Stimulated activated CD4-positive, alpha-beta T cell treated with anti-CD3 and anti-CD28 coated beads, Interleukin-12 subunit alpha, Interleukin-12 subunit beta, amount 100 ng/mL, for 4 hours (primary cell): ENCODE measurements at places on chromosomes 7 and 10.

GRCh38 chr10:110824660-110825059 lies 47.1 kb upstream of the PDCD4 start:
- no peak for DNase-seq

DNA sequence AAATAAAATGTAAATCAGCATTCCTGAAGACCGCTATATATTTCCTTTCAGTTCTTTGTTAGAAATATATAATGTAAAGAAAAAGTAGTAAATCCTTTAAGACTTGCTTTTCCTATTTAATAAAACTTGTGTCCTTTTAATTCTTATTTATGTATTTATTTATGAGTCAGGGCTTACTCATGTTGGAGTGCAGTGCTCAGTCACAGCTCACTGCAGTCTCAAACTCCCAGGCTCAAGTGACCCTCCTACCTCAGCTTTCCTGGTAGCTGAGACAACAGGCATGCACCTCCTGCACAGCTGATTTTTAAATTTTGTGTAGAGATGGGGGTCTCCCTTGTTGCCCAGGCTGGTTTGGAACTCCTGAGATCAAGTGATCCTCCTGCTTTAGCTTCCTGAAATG lies 724.5 kb downstream of the ANKRD7 start:
- DNase-seq = no peak

DNA sequence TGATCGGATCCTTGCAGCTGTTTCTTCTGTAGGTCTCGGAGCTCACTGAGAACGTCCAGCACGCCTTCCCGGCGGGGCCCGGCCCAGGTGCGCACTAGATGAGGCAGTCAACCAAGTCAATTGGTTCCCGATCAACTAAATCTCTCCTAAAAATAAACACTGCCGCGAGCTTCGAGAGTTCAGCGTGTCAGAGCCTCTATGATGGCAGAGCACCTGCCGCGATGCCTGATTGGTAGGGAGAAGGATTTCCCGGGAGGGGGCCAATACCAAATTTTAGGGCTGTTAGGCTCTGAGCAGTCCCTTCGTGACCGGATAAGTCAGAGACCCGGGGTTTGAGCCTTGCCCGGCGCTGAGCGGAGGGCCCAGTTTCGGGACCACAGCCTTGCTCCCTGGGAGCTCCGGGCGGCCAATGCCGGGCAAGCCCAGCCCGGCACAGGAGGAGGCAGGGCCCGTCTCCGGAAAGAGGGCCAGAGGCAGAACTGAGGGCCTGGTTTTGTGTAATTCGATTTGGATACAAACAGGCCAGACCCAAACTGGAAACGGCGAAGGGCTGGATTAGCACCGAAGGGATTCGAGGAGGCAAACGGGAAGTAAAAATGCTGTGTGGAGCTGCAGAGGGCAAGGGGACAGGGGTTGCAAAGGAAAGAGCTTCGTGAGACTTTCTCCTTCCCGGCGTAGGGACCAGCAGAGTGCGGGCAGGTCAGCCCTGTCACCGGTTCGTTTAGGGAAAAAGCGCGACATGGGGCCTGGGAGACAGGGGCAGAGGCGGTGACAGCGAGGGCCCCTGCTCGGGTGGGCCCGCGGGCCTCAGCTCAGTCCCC lies 569 bp downstream of the SLC26A5 start:
- DNase-seq = peak; percentile 1

DNA sequence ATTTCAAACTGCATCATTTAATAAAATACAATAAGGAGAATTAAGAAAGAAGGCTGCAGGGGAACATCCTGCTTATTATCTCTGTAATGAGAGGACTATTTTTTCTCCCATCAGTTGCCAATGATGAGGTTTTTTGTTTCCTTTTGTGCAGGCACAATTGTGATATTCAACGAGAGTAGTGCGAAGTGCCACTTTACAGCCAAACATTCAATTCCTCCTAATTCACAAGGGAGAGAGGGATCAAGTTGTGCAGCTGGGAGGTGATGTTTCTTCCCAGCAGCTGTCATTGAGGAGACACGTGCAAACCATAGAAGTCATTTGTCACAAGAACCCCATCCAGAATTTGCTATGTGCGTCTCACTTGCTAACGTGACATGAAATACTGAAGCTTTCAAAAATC lies 81.6 kb upstream of the ICA1 start:
- no peak for DNase-seq

DNA sequence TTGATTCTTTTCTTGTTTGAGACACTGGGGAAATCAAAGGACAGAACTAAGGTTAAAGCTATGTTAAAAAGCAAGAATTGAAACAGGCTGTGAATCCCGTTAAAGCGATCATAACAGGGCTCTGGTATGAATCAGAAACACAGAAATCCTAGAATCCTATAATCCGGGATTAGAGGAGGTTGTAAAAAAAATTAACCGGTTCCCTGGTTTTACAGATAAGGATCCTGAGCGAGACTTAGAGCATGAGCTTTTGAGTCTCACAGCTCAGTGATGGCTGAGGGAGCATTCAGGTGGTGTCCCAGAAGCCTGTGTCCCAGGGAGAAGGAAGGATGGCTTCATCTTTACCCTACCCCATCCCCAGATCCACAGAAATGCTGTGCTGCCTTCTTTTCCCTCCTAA lies 461.3 kb downstream of the PAXIP1 start:
- DNase-seq = no peak

DNA sequence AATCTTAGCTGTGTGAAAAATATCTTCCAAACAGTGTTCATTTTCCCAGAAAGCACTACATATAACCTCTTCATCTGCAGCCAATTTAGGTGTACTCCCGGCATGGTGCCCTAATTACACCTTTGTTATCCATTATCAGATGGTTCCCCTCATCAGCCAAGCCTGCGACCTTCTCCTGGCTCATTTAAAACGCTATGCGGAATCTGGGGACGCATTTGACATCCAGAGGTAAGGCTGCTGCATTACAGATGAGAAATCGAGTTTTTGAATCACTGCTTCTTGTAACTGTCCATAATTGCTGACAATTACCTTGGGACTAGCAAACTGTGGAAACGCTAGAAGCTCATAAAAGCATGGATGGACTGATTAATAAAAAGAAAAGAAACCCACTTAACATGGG lies 109.5 kb downstream of the PARP12 start:
- DNase-seq = no peak

GRCh38 chr10:124738441-124738840 lies 5.7 kb downstream of the FAM53B start:
- DNase-seq = no peak

- DNase-seq = no peak
Measured at GRCh38 chr10:112815269-112816032, 134.6 kb upstream of the TCF7L2 start.

GRCh38 chr7:129212126-129212525 lies 12.7 kb upstream of the AHCYL2 start:
- DNase-seq = no peak

GRCh38 chr10:119658274-119658673 lies 7.1 kb downstream of the BAG3 start:
- DNase-seq = no peak

DNA sequence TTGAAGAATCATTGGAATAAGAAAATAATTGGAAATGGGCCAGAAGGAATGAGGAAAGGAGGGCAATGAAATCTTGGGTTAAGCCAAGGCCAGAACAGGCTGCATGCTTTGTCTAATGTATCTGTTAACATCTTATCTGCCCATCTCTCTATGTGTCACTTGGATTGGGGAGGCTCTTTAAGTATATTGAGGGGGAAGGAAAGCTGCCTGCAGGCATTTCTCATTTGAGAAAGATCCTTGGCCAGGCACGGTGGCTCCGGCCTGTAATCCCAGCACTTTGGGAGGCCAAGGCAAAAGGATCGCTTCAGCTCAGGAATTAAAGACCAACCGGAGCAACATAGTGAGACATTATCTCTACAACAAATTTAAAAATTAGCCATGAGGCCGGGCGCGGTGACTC lies 14.3 kb downstream of the PCBD1 start:
- no peak for DNase-seq

DNA sequence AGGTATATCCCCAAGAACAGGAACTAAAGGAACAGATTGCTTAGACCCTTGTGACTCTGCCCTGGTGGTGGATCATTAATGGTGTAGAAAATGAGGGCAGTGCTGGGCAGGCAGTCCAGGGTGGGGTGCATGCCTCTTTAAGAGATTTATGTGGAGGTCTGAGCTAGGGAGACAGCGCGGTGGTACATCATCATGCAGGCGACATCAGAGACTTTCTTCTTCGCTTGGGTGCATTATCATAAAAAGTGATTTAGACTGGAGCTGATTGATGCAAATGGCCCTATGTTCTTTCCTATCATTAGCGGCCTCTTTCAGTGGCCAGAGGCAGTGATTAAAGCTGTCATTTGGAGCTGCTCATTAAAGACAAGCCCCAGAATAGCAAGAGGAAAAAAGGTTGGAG lies 519.1 kb upstream of the GALNT17 start:
- DNase-seq = no peak

- DNase-seq = no peak
Measured at GRCh38 chr7:136657482-136657921, 210.9 kb upstream of the CHRM2 start.

- no peak for DNase-seq
Measured at GRCh38 chr7:5354460-5355232, 69.0 kb downstream of the TNRC18 start.

DNA sequence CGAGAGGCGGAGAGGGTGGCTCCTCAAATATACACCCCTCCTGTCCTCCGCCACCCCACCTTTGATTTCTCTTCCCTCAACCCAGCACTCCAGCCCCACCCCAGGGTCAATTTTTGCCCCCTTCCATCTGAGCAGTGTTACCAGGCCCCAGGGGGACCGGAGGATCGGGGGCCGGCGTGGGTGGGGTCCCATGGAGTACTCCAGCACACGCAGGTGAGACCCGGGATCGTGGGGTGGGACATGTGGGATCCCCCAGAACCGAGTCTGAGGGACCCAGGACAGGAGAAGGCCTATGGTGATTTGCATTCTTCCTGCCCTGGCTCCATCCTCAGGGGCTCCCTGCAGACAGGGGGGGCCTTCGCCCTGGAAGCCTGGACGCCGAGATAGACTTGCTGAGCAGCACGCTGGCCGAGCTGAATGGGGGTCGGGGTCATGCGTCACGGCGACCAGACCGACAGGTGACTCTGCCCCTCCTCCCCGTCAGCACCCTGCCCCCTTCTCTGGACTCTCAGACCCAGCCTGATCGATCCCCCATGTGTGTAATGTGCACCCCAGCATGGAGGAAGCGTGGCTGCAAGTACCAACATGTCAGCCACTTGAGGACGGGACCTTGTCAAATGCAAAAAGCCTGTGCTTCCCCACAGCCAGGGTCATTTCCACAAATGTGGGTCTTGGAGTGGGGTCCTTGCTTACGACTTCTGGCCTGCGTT lies 744 bp downstream of the TRIP6 start:
- DNase-seq = no peak

GRCh38 chr7:112898432-112899290 lies 108.5 kb upstream of the TMEM168 start:
- DNase-seq = peak; percentile 7

DNA sequence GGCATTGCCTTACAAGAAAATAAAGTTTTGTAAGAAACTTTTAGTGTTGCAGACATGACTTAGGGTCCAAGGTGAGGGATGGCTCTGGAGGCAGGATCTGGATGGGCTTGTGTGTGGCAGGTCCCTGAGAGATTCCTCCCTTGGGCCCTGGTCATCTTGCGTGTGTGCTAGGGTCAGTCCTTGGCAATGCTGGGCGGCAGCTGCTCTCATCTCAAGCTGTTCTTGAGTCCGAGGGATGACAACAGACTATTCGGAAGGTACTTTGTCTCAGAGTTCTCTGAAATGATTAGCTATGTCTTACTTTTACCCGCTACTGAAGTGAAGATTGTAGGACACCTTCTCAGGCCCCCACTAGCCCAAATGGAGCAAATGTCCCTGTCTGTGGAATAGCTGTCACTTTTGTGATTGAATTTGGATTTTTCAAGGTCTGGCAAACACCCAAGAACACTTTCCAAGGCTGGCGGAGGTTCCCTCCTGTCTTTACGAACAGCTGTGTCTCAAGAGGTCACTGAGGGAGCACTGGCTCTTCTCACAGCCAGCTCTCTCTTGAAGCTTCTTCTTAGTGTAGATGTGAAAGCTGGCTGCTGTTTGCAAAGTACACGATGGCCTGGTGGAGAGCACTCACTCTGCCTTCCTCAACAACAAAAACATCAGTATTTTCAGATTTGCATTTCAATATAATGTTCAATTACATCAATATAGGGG lies 253.6 kb downstream of the STK31 start:
- DNase-seq = no peak

- no peak for DNase-seq
Measured at GRCh38 chr7:102933763-102934162, 21.0 kb downstream of the LRRC17 start.

GRCh38 chr7:39621784-39622411 lies 1.5 kb upstream of the RALA start:
- DNase-seq = no peak

- DNase-seq = no peak
Measured at GRCh38 chr10:80945264-80945880, 407.7 kb downstream of the SH2D4B start.

DNA sequence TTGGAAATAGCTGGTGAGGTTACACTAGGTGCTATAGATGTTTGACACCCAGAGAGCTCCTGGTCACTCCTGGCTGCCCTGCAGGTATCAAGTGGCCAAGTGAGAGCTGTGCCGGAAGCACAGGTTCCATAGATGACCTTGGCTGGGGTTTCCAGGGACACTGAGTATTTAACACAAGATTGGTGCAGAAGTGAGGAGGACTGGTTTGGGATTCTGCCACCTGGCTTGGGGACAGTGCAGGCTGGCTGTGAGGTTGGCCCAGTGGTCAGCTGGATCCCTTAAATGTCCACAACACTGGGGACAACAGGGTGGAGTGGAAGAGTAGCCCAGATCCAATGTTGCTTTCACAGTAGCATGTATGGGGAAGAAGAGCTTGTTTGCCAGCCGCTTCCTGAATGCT lies 5.3 kb upstream of the ACHE start:
- DNase-seq = no peak

DNA sequence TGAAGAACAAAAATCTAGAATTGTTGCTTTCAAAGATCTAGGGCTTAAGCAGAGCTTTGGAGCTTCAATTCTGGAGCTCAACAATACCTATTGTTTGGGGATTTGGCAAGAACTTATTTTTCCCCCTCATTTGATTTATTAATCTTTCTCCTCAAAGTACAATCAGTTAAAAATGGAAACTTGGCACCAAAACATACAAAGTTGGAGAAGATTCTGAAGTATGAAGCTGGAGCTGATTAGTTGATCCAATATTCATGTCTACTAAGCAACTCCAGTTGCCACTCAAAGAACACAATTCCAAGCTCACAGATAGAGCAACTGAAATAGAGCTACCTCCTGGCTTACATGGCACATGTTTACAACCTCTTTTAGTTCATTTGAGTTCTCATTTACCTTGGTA lies 3.8 kb downstream of the FAM13C start:
- no peak for DNase-seq

GRCh38 chr10:7794251-7795026 lies 6.5 kb downstream of the ATP5F1C start:
- DNase-seq = no peak

- no peak for DNase-seq
Measured at GRCh38 chr7:67858931-67859330, 862.3 kb downstream of the TYW1 start.

- no peak for DNase-seq
Measured at GRCh38 chr10:105605918-105606317, 964.8 kb downstream of the SORCS3 start.

DNA sequence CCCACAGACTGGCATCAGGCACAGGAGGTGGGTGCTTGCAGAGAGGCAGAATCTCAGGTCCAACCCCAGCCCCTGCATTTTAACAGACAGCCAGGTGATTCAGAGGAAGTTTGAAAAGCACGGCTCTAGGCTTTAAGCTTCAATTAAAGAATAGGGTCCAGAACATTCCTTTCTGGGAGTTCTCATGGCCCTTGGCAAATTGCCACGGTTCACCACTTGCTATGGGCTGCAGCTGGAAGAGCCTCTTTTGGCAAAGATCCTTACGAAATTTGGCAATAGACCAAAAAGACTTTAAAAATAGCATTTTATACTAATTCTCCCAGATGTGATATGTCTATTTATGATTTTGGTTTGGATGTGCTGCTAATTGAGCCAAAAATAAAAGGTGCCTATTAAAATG lies 148.1 kb downstream of the ITGA8 start:
- DNase-seq = no peak
